Cortex of kidney (tissue), 1 donor: ENCODE measurements at places on chromosomes 12 and 14.

DNA sequence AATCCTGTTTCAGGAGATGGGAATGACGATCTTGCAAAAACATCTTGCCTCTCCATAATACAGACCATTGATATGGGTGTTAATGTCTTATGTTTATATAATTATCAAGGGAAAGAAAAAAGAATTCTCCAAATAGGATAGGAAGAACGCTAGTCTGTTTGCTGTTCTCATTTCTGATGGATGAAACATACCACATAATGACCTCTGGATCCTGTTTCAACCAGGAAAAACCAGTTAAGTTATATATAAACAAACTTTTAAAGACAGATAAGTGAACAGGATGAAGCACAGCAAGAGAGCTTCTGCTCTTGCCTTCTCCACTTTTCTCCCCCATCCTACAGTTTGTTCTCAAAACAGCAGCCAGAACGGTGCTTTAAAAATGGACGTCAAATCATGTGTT, 27.8 kb downstream of the COQ6 start:
- no peak for DNase-seq

DNA sequence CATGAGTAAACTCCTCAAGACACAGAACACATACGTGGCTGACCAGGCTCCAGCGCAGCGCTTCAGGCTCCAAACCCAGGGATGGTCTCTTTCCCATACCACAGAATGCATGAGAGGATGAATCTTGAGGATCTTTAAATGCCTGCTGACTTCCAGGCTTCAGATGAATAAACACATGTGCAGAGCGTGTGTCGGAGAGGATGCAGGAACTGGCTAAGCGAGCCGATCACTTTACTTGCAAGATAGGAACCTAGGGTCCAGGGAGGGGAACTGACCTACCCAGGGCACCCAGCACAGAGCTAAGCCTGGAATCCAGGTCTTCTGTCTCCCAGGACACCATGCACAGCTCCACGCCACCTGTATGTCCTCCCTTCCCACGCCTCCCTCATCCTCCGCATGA, 209.8 kb downstream of the BCL11B start:
- DNase-seq, result no peak

DNA sequence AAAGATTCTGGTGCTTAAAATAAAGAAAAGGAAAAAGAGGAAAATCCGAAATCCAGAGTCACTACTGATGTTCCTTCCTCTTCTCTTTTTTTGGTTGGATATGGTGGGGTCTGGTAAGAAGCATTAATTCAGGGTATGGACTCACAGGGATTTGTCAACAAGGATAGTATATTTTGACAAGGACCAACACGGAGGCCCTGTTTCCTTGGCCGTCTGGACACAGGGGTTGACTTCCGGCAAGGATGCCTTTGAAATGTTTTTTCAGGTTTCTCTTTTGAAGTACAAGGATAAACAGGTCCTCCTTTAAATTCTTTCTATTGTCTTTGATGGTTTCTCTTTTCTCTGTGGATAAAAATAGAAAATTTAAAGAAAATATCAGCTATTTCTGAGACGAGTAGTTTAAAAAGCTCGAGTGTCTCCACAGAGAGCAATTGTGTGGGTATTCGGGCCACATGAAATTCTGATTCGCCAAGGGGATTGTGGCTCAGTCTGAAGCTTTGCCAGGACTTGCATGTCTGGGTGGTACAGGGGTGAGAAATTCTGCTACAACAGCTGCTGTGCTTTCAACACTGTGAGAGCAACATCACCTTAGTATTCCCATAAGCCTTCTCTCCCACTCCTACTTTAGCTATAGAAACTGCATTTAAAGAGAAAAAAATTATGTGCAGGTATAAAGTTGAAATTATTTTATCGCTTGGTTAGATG, 88.5 kb upstream of the CSRP2 start:
- DNase-seq, result no peak

- no peak for DNase-seq
These were observed 13.9 kb upstream of the NUDT4 start for GRCh38 chr12:93363841-93364297.

DNA sequence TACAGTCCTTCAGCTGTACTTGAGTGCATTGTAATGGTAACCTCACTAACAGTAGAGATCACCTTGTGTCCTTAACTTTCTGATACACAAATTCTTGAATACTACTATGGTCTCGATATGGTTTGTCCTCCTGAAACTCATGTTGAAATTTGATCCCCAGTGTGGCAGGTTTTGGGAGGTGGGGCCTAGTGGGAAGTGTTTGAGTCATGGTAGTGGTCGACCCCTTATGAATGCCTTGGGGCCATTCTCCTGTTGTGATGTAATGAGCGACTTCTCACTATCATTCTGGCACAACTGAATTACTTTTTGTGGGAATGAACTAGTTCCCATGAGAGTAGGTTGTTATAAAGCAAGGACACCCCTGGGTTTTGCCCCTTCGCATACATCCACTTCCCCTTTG, 52.3 kb downstream of the IPO8 start:
- no peak for DNase-seq

- no peak for DNase-seq
These were observed 36.3 kb upstream of the C12orf75 start for GRCh38 chr12:105294161-105294560.

GRCh38 chr12:108551535-108551934, 9.4 kb downstream of the SART3 start:
- DNase-seq, result no peak

DNA sequence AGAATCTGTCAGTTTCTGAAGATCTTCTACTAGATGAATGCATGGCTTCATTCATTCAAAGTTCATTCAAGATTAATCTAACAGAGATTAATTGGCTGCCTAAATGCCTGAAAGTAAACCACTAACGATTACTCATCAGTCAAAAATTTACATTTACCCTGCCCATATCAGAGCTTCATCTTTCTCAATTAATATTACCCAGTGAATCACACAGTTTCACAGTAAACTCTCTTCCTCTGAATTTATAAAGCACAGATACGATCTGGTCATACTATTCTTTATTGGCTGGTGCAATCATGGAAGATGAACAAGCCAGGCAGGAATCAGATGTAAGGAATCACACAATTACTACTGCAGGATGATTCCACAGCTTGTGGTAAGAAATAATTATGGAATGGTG, 377.7 kb downstream of the SLC16A7 start:
- no peak for DNase-seq

DNA sequence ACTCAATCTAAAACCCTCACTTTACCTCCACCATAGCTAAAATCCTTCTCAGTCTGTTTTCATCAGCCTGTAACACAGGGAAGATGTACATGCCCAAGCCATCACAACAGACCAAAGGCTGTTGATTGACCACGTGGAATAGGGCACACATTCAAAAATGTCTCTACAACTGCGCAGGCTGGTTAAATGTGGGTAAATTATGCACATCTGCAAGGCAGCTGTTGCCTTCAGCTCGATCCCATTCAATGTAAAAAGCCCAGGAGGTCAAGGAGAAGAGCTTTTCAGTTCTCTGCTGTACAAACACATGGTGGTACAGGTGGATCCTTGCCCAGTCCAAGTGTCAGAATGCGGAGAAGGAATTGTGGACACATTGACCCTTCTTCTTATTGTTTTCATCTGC, 354.0 kb downstream of the FLRT2 start:
- DNase-seq, result no peak

GRCh38 chr14:101808894-101809670, 47.6 kb downstream of the PPP2R5C start:
- no peak for DNase-seq

DNA sequence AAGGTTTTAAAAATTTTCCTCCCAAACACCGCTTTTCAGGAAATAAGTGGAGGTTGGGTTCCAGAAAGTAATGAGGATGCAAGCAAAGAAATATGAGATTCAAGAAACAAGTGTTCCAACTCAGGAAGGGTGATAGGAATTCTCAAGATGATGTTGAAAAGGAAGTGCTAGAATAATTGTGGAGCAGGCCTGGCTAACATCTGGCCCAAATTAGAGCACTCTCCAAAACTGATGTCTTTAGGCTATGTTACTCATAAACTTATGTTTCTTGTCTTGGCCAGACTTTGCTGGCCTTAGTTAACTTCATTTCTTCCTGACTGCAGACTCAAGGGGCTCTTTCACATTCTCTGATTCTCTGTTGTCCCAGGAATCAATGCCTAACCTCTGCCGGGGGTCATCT, 116.3 kb downstream of the TMTC3 start:
- no peak for DNase-seq

GRCh38 chr12:93727195-93727811, 50.1 kb downstream of the CRADD start:
- no peak for DNase-seq

- DNase-seq, result no peak
These were observed 17.3 kb downstream of the KLRK1 start for GRCh38 chr12:10372559-10372958.

- DNase-seq, result no peak
These were observed 155.4 kb upstream of the GZMB start for GRCh38 chr14:24789378-24789884.

- no peak for DNase-seq
These were observed 19.9 kb downstream of the EIF2B2 start for GRCh38 chr14:75022655-75023054.

- no peak for DNase-seq
These were observed at the start of gene TAMALIN for GRCh38 chr12:52006726-52007157. Gene TAMALIN (plus strand): TSS chr12:52006946. CDS start chr12:52007020, 74 bp downstream.

DNA sequence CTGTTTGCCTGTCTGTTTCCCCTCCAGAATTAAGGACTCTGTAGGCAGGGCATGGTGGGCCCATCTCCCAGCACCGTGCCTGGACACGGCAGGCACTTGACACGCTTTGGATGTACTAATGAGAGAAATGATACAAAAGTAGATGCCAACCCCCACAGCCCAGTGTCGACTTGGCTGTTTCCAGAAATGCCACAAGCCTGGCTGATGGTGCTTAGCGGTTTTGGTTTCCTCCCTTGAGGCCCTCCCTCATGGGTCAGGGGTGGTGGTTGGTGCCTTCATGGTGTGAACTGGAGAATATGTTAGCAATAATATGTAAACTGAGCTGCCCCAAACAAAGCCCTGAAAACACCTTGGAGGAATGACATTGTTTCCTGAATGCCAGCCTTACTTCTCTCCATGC, 55.5 kb upstream of the ESRRB start:
- no peak for DNase-seq

GRCh38 chr12:116390401-116391335, 113.2 kb upstream of the MED13L start:
- DNase-seq, result no peak

DNA sequence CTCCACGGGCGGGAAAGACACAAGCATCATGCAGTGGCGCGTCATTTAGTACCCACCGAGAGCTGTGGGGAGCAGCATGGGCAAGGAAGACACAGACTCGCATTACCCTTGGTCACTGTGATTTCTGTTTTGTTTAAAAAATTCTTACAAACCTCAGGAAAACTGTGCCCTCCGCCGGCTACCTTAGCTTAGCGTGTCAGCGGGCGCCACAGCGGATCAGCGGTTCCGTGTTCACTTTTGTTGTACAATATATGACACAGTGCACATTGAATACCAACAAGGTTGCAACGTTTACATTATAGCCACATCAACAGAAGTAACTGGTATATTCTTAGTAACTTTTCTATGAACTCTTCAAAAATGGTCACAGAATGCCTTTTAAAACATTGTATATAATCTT, 125.2 kb upstream of the EVL start:
- DNase-seq, result no peak

GRCh38 chr14:52703225-52703624, 3.8 kb upstream of the PSMC6 start:
- DNase-seq, result no peak

DNA sequence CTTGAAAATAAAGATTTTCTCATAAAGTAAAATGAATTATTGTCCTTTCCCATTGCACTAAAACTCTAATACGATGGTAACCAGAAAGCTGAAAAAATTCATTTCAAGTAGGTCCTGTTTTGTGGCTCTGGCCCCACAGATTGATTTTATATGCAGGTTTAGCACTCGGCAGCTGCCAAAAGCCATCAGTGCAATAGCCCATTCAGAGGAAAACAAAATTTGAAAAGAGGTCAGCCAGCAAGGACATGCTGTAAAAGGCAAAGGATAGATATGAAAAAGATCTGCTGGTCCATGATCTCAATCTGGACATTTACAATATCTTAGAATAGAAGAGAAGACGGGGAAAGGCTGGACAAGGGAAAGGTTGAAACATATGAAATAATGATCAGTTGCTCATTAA, 414.8 kb upstream of the NOVA1 start:
- no peak for DNase-seq

DNA sequence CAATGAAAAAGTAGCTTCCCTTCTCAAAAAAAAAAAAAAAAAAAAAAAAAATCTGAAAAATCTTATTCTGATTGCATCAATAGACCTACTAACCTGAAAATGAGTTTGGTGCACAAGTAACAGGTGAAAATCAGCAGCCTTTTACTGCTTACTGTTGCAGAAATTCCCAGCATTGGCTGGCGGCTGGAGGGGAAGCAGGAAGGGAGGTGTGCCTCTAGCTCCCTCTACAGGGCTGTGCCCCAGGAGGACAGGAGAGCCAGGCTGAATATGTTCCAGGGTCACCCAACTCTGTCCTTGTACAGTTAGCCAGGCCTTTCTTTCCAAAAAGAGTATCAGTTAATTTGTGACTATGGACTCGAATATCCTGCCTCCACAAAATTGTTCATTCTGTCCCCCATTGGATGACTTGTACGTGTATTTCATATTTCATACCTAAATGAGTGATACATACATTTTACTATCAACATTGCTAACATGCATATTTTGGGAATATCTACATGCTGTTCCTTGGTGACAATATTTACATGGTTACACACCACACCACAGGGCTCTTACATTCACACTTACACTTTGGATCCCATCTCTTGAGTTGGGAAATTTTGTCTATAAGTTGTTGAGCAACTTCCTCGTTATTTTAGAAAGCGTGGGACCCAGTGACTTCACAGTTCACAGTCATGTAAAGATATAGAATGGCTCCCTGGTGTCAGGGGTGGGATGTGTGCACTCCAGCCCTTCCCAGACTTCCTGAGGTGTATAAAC, 124.8 kb downstream of the SAMD4A start:
- DNase-seq, result no peak

DNA sequence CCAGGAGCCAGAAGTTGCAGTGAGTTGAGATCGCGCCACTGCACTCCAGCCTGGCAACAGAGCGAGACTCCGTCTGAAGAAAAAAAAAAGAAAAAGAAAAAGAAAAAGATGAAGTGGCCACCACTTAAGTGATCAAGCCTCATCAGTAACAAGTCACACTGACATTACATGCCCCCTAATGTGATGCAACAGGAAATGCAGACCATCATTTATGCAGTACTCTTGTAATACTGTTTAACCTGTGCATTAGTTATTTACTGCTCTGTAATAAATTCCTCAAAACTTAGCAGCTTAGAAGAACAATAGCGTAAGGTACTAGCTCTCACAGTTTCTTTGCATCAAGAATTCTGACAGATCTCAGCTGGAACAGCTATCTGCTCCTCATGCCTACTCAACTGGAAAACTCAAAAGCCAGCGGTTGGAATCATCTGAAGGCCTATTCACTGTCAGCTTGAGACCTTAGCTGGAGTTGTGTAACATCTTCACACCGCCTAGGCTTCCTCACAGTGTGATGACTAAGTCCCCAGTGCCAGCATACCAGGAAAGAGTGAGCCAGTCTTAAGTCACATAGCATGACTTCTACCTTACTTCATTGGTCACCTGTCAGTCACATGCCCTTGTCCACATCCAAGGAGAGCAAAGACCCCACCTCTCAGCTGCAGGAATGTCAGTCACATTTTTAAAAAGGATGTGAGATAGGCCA, 31.5 kb downstream of the EPS8 start:
- DNase-seq, result no peak

- DNase-seq, result no peak
These were observed 100.2 kb upstream of the EVL start for GRCh38 chr14:99964979-99965378.

- no peak for DNase-seq
These were observed 160.3 kb upstream of the PELI2 start for GRCh38 chr14:55957950-55958349.
